ENCODE measurements at places on chromosomes 7 and 10.

DNA sequence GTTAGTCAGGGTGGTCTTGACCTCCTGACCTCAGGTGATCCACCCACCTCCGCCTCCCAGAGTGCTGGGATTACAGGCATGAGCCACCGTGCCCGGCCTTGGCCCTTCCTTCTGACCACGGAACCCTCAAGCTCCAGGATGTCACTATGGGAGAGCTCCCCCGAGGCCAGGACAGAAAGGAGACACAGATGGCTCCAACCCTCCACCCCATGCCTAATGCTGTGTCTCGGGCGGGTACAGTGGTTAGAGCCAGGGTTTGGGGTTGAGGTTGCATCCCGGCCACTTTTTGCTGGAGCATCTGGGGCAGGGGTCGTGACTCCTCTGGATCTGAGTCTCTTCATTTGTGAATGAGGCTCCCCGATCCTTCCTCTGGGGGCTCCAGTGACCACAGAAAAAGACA is 8.1 kb downstream of the MYL10 start:
- H3K4me1 ChIP-seq = peaks cover 16% of the 10 kb centered on the region
- H3K27me3 ChIP-seq = peaks cover 18% of the 10 kb centered on the region
- no peaks in the 10 kb centered on the region for H3K36me3 ChIP-seq

DNA sequence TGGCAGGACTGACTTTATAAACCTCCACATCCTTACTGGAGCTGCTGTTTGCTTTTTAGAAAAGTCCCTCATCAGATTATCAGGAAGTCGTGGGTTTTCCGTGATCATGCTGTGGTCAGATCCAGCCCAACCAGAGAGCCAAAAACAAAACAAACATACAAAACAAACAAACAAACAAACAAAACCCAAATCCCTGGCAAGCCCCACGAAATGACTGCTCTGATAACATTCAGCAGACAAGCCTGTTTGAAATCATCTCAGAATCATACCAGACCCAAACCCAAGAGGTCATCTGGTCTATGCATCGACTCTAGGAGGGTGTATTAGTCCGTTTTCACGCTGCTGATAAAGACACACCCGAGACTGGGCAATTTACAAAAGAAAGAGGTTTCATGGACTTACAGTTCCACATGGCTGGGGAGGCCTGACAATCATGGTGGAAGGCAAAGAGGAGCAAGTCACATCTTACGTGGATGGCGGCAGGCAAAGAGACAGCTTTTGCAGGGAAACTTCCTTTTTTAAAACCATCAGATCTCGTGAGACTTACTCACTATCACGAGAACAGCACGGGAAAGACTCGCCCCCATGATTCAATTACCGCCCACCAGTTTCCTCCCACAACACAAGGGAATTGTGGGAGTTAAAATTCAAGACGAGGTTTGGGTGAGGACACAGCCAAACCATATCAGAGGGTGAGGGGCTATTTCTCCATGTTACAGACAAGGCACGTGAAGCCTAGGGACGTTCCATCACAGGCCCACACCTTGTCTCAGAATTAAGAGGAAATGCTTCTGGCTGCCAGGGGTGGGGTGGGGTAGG is 85.7 kb downstream of the PARP12 start:
- H3K27me3 ChIP-seq = peaks cover 5% of the 10 kb centered on the region
- DNase-seq = no peak
- no peak overlapping the region for H3K4me3 ChIP-seq
- H3K27ac ChIP-seq = no peak overlapping the region
- H3K36me3 ChIP-seq = no peaks in the 10 kb centered on the region
- H3K4me1 ChIP-seq = peaks cover 30% of the 10 kb centered on the region

DNA sequence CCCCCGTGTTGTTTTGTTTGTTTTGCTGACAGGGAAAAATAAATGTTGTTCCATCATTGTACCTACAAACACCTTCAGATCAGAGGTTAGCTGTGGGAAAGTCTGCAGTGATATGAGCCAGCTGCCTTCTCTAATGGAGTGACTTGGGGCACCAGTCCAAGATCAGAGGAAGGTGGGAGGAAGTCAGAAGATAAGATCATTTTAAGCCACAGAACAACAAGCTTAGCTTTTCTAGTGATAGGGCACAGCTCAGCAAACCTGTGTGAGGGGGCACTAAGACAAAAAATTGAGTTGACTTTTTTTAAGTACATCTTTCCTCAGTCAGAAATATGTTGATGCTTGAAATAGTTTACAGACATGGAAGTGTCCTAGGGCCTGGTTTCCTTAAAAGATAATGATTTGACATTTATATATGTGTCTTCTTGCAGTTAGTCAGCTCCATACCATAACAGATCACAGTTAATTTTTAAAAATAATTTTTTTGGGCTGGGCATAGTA is 240.3 kb upstream of the KAT6B start:
- peak overlapping the region; percentile 35 for H3K4me3 ChIP-seq
- H3K27ac ChIP-seq = peak overlapping the region; percentile 50
- peaks cover 44% of the 10 kb centered on the region for H3K4me1 ChIP-seq
- H3K36me3 ChIP-seq = peaks cover 2% of the 10 kb centered on the region
- no peak for DNase-seq

DNA sequence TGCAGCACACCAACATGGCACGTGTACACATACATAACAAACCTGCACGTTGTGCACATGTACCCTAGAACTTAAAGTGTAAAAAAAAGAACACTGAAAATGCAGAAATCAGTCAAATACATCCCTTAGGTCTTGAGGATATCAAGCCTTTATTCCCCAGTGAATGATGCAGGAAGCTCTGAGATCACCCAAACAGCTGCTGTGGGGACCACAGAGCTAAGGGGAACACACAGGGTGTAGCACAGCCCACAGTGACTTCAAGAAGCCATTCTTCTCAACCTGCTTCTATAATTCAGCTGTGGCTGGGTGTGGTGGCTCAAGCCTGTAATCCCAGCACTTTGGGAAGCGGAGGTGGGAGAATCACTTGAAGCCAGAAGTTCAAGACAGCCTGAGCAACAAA is 314.9 kb downstream of the CALN1 start:
- no peak overlapping the region for H3K4me3 ChIP-seq
- no peak overlapping the region for H3K27ac ChIP-seq
- peak; percentile 4 for DNase-seq

- no peaks in the 10 kb centered on the region for H3K36me3 ChIP-seq
- no peak overlapping the region for H3K27ac ChIP-seq
- H3K4me3 ChIP-seq = no peak overlapping the region
- DNase-seq = no peak
- no peaks in the 10 kb centered on the region for H3K4me1 ChIP-seq
- no peaks in the 10 kb centered on the region for H3K27me3 ChIP-seq
Observed at GRCh38 chr7:35722054-35722849, 27.3 kb upstream of the HERPUD2 start.

- H3K4me1 ChIP-seq = no peaks in the 10 kb centered on the region
- no peak overlapping the region for H3K27ac ChIP-seq
- no peaks in the 10 kb centered on the region for H3K36me3 ChIP-seq
- no peak overlapping the region for H3K4me3 ChIP-seq
Observed at GRCh38 chr10:100636848-100637553, 101.3 kb downstream of the HIF1AN start.

DNA sequence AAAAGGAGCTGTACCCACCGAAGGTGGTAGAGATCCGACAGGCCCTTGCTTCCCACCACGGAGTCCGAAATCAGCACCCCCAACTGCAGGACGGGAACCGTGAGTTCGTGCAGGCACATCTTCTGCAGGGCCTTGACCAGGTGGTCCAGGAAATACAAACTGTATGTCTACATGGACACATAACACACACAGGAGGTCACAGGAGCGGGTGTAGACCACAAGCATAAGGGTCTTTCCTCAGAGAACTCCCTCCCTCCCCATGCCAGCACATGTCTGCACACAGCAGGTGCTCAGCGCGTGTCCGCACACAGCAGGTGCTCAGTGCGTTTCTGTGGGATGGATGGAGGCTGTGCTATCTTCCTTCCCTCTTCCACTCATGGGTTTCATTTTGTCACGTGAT is 69.7 kb downstream of the CFAP46 start:
- peak; percentile 45 for DNase-seq
- no peak overlapping the region for H3K27ac ChIP-seq
- H3K36me3 ChIP-seq = no peaks in the 10 kb centered on the region
- peaks cover 8% of the 10 kb centered on the region for H3K27me3 ChIP-seq
- H3K4me1 ChIP-seq = no peaks in the 10 kb centered on the region

- H3K4me1 ChIP-seq = no peaks in the 10 kb centered on the region
- DNase-seq = no peak
- H3K27ac ChIP-seq = no peak overlapping the region
- H3K36me3 ChIP-seq = peaks cover 5% of the 10 kb centered on the region
- no peak overlapping the region for H3K4me3 ChIP-seq
Observed at GRCh38 chr7:734808-735207, 7.7 kb upstream of the PRKAR1B start.

DNA sequence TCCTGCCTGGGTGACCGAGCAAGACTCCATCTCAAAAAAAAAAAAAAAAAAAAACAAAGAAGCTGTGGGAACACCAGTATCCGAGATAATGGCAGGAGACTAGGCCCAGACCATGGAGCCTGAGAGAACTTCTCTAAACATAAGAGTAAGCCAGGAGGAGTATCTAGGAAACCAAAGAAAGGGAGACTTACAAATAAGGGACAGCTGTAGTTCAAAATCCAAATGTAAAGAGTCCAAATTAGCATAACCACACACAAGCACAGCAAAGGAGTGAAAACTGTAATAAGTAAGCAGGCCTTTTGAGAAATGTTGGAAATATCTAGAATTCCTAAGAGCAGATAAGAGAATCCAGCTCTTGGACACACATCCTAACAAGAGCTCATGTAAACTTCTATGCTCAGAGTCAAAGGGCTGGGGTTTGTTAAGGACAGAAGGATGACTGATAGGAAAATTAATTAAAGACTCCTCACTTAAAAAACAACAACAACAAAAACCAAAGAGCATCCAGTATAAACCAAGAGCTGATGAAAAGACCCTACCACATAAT is 15.8 kb downstream of the ZNF25 start:
- no peaks in the 10 kb centered on the region for H3K27me3 ChIP-seq
- H3K4me1 ChIP-seq = no peaks in the 10 kb centered on the region

DNA sequence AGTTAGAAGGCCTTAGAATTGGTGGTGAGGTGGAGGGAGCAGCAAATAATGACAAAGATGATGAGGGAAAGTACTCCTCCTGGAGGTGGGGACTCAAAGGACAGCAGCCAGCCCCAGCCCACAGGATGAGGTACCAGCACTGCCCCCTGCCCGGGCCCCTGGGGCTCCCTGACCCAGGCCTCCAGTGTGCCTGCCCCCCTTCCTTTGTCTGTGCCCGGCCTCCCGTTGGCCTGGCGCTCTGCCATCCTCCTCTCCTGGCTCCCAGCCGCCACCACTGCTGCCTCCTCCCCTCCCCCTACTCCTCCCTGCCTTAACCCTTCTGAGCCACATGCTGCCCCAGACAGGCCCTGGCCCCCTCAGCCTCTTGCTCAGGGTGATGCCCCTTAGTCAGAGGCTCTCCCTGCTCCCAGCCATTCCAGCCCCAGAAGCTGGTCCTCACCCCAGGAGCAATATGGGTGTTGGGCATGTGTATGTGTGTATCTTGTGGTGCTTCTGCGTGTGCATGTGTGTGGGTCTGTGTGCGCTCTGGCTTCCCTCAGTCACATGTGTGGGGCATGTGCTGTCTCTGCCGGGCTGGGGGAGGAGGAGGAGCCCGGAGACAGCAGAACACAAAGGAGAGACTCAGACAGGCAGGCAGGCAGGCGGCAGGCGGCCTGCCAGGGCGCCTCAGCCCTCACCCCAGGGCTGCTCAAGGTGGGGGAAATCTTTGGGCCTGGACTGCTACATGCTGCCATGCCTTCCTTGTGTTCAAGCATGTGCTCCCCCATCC is 2.6 kb downstream of the LDB1 start:
- peak overlapping the region; percentile 88 for H3K27ac ChIP-seq
- H3K27me3 ChIP-seq = no peaks in the 10 kb centered on the region
- H3K4me1 ChIP-seq = peaks cover 63% of the 10 kb centered on the region
- DNase-seq = peak; percentile 78

DNA sequence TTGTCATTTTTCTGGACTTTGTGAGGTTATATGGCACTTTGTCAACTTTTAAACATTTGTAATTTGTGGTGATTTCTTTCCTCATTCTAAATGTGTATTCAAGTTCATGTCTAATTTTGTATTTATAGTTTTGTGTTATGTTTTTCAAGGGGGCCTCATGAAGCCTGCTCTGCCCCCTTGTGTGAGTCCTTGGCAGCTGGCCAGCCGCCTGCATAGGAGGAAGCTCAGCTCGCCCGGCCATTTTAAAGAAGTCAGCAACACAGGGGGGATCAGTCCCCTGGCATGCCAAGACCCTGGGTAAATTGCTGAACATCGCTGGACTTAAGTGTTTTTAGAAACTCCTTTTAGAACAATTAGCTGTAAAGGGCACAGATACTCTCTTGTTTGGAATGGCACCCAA is 123.0 kb downstream of the ANLN start:
- H3K36me3 ChIP-seq = no peaks in the 10 kb centered on the region
- DNase-seq = no peak
- no peak overlapping the region for H3K4me3 ChIP-seq

DNA sequence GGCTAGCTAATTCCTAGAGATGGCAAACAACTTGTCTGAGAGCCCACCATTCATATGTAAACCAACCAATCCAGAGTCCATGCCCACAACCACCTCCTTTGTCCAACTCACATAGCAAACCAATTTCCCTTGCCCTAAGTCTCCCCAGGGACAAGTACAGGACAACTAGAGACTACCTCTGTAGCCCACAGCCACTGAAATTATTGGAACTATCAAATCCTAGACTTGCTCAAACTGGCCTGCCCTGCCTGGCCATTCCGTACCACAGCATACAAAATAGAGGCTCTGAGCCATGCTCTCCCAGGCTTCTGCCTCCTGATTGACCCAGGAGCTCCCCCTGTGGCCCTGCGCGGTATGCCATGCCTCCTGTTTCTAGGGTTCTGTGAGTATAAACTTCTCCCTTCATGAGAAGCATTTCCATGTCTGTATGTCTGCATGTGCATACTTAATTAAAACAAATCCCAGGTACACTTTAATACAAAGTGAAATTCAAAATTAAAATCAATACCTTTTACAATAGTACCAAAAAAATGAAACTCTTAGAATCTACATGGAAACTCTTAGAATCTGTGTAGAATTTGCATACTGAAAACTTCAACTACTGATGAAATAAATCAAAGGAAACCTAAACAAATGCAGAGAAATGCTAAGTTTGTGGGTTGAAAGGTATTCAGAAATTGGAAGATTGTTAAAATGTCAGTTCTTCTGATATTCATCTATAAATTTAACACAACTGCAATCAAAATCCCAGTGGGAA is 4.0 kb upstream of the HECW1 start:
- DNase-seq = peak; percentile 78
- no peak overlapping the region for H3K27ac ChIP-seq
- peaks cover 51% of the 10 kb centered on the region for H3K27me3 ChIP-seq
- H3K4me1 ChIP-seq = no peaks in the 10 kb centered on the region
- no peaks in the 10 kb centered on the region for H3K36me3 ChIP-seq

DNA sequence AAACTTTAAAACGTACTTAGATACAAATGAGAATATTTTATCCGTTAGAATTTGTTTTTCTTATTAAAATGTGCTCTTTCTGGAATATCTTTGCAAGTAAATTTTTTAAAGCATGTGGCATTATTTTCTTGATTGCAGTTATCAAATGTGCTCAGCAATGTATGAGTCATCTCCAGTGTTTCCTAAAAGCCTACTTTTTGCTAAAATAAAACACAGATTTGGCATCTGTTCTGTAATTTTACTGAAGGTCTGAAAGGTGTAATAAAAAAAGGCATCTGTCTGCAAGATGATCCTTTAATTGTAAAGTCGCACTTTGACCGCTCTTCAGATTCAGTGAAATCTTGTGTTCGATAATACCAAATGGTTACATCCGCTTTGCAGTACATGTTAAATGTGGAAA is 3.4 kb downstream of the GNAT3 start:
- no peaks in the 10 kb centered on the region for H3K4me1 ChIP-seq
- H3K27me3 ChIP-seq = no peaks in the 10 kb centered on the region
- no peak overlapping the region for H3K27ac ChIP-seq
- H3K36me3 ChIP-seq = no peaks in the 10 kb centered on the region
- no peak overlapping the region for H3K4me3 ChIP-seq
- no peak for DNase-seq
